ENCODE measurements at places on chromosomes 12 and 14.

DNA sequence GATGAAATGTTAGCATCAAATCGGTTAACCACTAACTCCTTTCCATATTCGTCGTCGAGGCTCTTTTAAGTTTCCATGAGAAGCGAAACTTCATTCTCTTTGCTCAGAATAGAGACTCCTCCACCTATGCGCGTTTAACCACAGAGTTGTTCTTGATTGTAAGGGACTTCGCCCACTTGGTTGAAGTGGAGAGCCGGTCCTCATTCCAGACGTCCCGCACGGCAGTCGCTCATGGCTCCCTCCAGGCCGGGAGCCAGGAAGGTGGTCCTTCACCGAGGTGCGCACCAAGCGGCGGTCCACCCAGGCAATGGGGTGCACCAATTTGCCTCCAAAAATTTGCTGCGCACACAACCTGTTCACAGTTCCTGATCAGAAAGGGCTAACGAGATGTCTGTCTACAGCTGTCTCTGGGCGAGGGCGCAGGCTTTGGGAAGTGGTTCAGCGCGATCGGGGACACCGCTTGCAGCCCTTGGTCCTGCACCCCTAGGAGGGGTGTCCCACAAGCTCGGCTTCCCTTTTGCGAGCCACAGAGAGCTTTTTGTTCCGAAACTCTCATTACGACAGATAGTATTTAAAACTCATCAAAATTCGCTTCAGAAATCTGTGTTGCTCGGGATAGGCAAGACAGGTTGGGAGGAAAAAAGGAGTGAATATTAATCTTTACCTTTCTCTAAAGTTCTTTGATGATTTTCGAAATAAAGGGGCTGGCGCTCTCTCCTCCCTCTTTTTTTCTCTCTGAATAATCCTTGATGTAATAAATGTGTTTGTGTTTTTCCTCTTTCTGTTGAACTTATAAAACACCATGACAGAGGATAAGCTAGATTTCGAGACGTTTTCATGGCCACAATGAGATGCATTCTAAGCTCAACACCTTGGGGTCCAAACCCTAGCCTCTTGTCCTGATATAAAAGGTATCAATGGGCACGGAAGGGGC is 6.4 kb upstream of the ALX1 start:
- no peak for DNase-seq

DNA sequence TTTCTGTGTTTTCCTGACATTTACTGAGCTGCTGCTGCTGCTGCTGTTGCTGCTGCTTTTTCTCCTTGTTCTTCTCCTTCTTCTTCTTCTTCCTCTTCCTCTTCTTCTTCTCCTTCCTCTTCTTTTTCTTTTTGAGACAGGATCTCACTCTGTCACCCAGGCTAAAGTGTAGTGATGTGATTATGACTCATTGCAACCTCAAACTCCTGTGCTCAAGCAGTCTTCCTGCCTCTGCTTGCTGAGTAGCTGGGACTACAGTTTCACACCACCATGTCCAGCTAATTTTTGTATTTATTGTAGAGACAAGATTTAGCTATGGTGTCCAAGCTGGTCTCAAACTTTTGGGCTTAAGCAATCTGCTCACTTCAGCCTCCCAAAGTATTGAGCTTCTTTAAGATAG is 95.8 kb downstream of the TMTC3 start:
- DNase-seq, result no peak

- no peak for DNase-seq
Measured at GRCh38 chr12:129886541-129886940, 17.3 kb downstream of the TMEM132D start.

DNA sequence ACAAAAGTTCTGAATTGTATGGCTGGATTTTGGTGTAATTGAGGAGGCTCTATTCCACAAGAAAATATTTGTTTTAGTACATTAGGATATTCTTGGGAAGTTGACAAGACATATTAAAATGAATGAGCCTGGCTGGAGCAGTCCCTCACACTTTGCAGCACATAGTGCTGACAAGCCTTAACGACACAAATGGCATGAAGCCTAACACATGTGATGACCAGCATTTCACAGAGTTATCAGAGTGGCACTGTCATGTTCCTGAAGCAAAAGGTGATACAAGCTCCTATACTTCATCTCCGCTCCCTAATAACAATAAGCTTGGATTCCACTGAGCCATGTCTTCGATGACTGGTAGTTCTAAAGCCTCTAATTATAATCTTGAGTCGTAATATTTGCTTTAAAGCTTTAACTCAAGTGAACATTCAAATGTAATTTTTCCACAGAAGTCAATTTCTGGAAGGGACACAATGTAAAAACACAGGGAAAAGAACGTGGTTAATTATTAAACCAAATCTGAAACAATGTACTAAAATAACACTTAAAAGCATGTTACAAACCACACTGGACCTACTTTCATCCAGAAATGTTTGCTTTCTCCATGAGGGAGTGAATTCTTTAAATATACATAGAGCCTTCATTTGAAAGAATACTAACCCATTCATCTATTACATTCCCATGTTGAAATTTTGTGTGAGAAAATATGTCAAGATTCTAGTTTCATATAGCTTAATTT is 49.6 kb downstream of the GRIP1 start:
- no peak for DNase-seq

DNA sequence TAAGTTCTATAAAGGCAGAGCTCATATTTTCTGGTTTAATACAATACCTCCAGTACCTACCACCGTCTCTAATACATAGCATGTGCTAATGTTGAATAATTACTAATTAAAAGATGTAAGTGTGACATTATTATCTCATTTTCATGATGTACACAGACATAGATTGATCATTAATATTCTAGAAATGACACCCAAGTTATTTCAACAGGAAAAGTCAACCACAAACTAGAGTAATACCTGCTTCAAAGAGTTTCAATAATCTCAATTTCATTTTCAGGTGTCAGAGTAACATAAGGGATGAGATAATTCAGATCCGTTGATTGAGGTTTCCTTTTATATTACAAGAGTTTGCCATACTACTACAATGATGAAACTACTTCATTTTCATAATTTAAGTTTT is 388.9 kb downstream of the SOX5 start:
- DNase-seq, result no peak

DNA sequence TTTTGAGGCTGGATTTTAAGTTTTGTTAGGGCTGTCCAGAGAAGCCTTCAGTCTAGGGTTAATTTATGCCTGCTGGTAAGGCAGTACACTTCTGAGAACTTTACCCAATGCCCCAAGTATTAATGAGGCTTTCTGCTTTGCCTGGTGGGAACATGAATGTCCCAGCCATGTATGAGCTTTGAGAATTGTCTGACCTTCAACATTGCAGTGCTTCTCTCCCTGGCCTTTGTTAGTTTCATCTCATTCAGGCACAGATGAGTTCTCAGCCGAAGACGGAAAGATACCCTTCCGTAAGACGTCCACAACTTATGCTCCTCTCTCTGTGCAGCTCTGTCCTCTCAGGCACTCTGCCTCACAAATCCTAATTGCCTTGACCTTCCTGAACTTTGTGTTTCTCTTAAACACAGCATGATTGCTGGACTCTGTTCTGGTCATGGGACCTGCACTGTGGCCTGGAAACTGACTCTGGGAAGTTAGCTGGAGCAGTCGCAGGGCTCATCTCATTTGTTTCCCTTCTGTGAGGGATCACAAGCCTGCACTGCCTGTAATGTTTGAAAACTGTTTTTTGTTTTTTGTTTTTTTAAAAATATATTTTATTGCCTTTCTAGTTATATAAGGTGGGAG is 15.7 kb downstream of the CHPT1 start:
- no peak for DNase-seq

- DNase-seq, result no peak
Measured at GRCh38 chr12:45547822-45548221, 181.7 kb upstream of the ARID2 start.

GRCh38 chr12:114841557-114842251 is 157.7 kb upstream of the TBX3 start:
- DNase-seq, result no peak

GRCh38 chr12:47785887-47786661 is 13.0 kb downstream of the SLC48A1 start:
- DNase-seq, result no peak

DNA sequence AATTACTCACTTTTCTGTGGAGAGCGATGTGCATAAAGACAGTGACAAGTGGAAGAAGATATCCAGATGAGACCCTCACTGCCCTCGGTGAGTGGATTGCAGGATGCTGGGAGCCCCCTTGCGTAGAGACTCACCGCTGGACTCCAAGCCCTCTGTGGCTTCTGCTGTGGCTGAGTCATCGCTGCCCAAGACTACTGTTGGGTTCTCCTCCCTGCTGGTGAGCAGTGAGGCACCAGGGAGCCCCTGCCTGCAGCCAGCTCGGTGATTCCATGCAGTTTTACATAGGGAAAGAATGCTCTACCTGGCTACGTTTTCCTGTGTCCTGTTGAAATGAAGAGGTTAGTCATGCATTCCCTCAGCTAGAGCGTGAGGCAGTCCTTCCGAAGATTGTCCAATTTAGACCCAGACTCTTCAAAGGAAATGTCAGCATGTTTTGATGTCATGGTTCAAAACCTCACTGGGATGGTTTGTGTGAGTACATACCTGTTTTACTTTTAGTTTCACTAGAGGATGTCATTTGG is 28.2 kb downstream of the TRAF3 start:
- peak; percentile 11 for DNase-seq

- no peak for DNase-seq
Measured at GRCh38 chr14:51657762-51658161, 6.1 kb downstream of the FRMD6 start.

DNA sequence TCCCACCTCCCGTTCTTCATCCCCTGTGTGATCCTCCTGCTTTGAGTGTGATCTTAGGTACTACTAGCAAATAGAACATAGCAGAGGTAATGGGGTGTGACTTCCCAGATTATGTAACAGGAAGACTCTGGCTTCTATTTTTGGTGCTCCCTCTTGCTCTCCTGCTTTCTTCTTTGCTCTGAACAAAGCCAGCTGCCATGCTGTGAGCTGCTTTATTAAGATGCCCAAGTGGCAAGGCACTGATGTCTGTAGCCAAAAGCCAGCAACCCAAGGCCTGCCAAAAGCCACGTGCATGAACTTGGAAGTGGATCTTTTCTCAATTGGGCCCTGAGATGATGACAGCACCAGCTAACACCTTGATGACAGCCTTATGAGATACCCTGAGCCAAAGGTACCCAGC is 5.8 kb upstream of the MFAP5 start:
- DNase-seq, result no peak

DNA sequence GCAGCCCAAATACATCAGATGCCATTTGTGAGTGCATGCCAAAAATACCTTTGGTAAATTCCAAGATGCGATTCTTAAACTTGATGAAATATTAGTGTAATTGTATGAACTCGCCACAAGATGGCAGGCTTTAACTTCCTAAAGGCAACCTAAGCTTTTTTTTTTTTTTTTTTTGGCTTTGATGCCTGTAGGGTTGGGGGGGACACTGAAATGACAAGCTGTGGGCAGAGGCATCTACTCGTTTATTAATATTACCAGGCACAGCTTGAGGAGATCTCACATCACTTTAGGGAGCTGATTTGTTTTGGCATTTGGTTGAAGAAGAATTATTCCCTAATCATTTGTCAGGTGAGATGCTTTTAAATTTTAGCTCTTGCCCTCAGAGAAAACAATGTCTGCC is 126.7 kb upstream of the CCDC196 start:
- no peak for DNase-seq

GRCh38 chr12:30977124-30977523 is 50.6 kb downstream of the TSPAN11 start:
- DNase-seq, result no peak

DNA sequence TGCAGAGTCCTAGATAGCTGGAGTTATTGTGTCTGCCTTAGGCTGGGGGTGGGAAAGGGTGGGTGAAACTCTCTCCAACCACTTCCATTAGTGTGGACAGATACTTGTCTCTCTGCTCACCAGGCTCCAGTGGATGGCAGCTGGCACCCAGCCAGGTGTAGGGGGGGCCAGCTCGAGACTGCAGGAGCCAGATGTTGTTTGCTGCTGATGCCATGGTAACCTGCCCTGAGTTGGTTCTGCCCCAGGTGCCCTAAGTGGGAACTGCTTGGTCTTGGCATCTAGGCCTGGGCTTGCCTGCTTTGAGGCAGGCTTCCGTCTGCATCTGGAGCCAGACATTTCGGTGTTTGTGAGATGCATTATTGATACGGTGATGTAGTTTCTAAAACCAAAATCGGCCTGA is 82.2 kb downstream of the ADCK1 start:
- DNase-seq, result no peak

DNA sequence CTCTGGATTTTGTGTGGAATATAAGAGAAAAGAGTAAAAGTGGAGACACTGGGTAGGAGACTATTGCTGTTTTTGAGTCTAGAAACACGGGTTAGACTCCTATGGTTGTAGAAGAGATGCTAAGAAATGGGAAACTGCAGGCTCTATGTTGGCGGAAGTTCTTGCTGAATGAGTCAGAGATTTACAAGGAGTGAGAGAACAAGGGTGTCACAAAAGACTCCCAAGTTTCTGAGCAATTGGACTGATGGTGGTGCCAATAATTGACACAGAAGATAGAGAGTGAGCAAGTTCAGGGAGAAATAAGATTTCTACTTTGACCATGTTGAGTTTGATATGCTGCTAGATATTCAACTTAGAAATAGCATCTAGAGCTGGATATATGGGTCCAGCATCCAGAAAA is 2.6 kb upstream of the PRKD1 start:
- DNase-seq, result no peak

DNA sequence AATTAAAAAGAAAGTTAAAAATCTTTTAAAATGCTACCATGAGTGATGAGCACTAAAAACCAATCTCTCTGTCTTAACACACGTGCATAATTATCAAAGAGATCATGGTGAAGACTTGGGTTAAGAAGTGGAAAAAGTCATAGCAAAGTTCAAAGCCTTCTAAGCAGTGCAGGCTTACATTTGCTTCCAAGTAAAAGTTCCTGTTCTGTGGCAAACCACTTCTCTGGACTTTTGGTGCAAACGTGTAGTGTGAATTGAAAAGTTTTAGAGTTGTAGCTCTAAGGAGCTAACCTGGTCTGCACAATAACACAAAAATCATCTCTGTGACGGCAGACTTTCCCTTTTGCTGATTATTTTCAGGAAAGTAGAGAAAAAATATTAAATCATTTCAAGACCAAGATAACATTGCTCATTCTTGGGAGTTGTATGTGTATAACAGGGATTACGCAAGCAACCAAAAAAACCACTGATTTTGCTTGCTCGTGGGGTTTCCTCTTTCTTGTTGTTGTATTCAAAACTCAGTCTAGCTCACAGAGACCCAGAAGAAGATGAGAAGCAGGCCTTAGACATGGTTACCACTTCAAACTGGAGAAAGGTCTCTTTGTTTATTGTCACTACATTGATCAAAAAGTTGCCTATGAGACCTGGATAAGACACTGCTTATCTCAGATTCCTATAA is 2.3 kb upstream of the GLIPR1 start:
- no peak for DNase-seq

DNA sequence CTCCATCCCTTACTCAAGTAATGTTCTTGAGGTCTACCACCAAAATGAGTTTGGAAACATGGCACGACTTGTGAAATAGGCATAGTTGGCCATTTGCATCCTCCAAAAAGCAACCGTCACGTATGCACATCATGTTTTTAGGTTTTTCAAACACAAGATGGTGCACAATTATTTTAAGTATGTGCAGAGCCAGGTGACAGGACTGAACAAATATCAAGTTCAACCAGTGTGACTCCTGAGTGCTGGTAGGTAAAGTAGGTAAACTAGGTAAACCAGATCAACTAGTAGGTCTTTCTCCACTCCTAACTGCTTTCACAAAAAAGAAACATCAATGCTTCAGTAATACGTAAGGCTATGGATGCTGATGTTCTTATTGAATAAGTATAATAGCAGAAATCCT is 39.1 kb downstream of the FGD6 start:
- no peak for DNase-seq
